ENCODE measurements at places on chromosomes 5 and 9. TPM values are rescaled to one million over a fixed set of nuclear protein-coding genes. Genes with fewer than 3 reads are reported as not detected.

Gene SPATA31A3
- not detected for total RNA-seq

Gene NRARP
- total RNA-seq, result 0.91 TPM

Gene SLC34A3
- not detected for total RNA-seq

Gene LPAR1
- total RNA-seq, result not detected

Gene PCA3
- not detected for total RNA-seq

Gene TPM2
- 29.2 TPM for total RNA-seq

Gene SLIT3
- total RNA-seq, result not detected

Gene IL31RA
- total RNA-seq, result not detected

Gene SNCB
- not detected for total RNA-seq

Gene CCL28
- total RNA-seq, result 14.9 TPM

Gene LHX6
- not detected for total RNA-seq

Gene ENTPD8
- total RNA-seq, result not detected

Gene CD274
- total RNA-seq, result 4.7 TPM

Gene IFNA21
- total RNA-seq, result not detected

Gene LCN9
- total RNA-seq, result not detected

Gene TICAM2
- 0.52 TPM for total RNA-seq

Gene RGS14
- total RNA-seq, result 110 TPM

Gene PCDHB15
- total RNA-seq, result 0.10 TPM

Gene HMMR
- total RNA-seq, result 0.52 TPM

Gene PCDHA6
- total RNA-seq, result not detected

Gene CDKN2B
- total RNA-seq, result 1.7 TPM

Data from T-helper 17 cell (primary cell).